ELF-1 (cell line): ENCODE measurements at places on chromosomes 12 and 14.

GRCh38 chr14:104296388-104297312 lies 158.3 kb downstream of the KIF26A start:
- DNase-seq, result no peak

GRCh38 chr14:94164685-94165431 lies 9.3 kb upstream of the PPP4R4 start:
- no peak for DNase-seq

DNA sequence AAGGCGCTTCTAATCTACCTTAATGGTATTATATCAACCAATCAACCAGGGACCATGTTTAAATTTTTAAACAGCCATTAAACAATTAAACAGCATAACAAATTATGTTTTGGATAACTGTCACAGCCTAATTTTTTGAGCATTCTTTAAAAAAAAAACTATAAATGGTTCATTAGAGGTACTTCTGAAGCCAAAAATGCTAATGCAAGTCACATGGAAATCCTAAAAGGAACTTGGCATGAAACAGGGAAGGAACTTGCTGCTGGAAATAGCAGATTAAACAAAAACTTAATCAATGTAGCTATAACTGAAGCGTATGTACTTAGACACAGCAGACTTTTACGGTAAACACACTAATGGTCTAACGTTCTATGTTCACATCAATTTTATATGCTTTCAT lies 190.2 kb upstream of the BTG1 start:
- DNase-seq, result no peak

GRCh38 chr14:64800000-64800399 lies 79.7 kb downstream of the SPTB start:
- peak; percentile 34 for DNase-seq

DNA sequence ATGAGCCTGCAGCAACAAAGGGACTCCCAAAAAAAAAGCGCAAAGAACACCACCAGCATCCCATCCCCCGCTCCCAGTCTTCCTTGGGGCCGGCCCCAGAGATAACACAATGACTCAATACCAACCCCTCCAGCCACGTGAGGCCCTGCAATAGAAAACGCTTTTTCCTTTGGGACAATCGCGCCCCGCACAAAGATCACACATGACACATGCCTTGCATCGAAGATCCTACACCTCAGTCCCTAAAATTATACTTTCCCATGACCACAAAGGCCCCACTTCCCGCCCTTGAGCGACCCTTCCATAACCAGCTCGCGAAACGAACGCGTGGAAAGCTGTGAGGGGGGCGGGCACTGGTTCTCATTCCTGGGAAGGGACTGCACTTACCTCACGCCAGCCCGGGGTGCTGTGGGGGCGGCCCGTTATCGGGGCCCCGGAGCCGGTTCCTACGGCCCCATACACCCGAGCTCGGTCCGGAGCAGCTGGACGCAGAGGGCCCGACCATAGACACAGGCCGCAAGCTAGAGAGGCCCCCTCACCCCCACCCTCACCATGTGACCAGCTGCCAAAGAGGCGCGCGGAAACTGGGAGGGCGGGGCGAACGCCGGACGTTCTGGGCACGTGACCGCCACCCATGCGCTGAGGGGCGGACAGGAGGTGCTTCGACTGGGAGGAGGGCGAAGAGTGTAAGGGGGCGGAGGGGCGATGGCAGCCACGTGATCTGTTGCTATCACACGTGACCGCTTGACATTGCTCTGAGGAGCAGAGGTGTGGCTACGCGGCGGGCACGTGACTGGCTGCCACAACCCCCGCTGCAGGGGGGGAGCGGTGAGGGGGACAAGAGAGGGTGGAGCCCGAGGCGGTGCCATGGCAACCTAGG lies at the start of gene CDK4:
Gene CDK4 (minus strand): TSS at position 523 of the 880 bp plus-strand sequence. CDS start 593 bp downstream, outside the sequence.
- DNase-seq, result peak; percentile 100

GRCh38 chr12:110917467-110917866 lies 2.9 kb downstream of the MYL2 start:
- DNase-seq, result no peak

DNA sequence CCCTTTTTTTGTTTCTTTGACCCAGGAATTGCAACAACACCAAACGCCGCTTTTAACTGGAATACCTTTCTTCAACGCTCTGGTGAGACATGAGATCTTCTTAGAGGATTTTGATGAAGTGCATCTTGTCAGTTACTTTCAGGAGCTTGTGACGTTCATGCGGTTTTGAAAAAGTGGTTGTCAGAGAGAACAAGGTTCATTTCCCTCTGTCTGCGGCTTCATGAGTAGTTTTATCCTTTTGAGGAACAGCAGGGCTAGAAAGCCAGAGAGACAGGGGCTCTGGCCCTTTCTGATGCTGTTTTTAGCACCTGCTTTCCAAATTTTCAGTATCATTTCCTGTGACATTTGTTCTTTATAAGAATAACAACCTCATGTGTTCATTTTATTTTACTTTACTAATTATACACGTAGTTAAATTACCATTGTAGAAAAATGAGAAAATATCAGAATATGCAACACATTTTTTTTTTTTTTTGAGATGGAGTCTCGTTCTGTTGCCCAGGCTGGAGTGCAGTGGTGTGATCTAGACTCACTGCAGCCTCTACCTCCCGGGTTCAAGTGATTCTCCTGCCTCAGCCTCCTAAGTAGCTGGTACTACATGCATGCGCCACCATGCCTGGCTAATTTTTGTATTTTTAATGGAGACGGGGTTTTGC lies 61.8 kb downstream of the GLT1D1 start:
- DNase-seq, result no peak

DNA sequence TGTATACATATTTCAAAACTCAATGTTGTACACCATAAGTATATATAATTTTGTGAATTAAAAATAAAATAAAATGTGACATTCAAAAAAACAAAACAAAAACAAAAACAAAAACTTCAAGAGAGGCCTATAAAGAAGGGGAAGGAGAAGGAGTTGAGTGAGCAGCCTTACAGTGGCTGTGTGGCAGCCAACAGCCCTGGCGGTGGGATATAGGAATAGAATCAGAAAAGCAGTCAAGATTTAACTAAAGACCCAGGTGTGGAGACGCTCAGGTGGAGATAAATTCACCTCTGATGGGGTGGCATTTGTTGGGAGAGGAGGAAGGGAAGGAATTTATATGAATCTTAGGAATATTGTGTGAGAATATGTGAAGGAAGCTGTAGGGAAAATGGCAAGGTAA lies 41.8 kb upstream of the E2F7 start:
- no peak for DNase-seq

DNA sequence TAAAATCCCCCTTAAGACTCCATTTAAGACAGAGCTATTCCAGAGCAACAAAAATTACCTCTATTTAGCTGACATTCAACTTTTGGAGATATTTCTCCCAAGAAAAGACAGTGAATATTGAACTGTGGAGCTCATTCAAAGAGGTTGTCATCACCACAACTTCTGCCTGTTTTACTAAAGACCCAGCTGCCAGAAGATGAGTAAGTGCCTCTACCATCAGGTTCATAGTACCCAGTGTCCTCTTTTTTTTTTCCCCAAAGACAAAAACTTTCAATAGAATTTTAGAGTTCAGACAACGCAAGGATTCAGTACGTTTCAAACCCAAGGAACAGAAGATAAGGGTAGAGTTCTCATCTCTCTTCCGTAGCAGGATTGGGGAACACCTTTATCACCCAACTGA lies 461.3 kb downstream of the BCAT1 start:
- no peak for DNase-seq

DNA sequence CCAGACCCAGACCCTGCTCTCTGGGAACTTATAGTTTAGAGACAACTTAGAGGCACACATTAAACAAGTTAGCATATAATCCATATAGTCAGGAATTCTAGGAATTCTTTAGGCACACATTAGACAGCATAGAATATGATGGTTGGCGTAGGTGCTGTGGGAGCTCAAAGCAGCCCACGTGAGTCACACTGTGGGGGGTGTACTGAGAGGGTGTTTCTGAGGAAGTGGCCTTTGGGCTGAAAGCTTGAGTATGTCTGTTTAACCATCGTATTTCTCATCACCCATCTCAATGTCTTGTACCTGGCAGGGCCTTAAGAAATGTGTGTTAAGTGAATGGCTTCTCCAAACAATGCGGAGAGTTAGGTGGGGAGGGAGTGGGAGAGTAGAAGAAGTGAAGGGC lies 67.2 kb downstream of the TMEM30B start:
- no peak for DNase-seq

GRCh38 chr12:105382771-105383622 lies 52.5 kb downstream of the C12orf75 start:
- DNase-seq, result peak; percentile 45

- no peak for DNase-seq
Measured at GRCh38 chr12:47277972-47278448, 198.3 kb upstream of the AMIGO2 start.

DNA sequence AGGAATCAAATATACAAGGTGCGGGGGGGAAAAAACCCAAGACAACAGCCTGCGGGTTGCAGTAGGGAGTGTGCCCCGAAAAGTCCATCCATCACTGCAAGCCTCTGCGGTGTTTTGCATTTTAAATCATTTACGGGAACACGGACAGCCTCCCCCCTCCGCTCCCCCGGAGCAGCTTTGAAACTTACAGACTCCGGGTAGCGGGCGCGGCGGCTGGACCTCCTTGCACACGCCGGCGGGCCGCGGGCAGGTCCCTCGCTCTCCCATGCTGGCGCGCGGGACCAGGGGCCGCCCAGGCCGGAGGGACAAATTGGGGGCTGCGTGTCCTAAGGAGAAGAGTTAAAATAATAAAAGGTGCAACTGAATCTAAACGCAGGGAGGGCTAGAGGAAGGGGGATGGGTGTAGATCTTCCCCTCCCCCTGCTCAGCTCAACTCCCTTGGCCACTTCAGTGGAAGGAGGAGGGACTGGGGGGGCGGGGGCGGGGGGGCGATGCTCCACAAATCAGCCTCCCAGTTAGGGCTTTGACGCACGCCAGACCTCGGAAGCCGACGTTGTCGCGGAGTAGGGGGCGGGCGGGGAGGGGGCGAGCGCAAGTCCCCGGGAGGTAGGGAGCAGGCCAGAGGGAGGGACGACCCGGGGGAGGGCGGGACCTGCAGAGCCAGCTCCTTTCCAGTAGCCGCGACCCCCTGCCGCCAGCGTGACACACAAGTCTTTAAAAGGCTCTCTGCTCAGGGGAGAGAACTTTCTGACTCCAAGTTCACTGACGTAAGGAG lies at the start of gene KCNJ8:
Gene KCNJ8 (minus strand): TSS at position 349 of the 775 bp plus-strand sequence. CDS start 1,090 bp downstream, outside the sequence.
- peak; percentile 73 for DNase-seq

- peak; percentile 27 for DNase-seq
Measured at GRCh38 chr14:95056476-95056875, 100.9 kb downstream of the DICER1 start.

GRCh38 chr14:51225751-51226150 lies 14.3 kb upstream of the TMX1 start:
- DNase-seq, result no peak

GRCh38 chr14:92412912-92413311 lies 89.9 kb downstream of the SLC24A4 start:
- DNase-seq, result no peak

- no peak for DNase-seq
Measured at GRCh38 chr12:65657635-65658034, 166.6 kb upstream of the HMGA2 start.

GRCh38 chr12:915090-915489 lies 34.4 kb downstream of the RAD52 start:
- DNase-seq, result peak; percentile 57

DNA sequence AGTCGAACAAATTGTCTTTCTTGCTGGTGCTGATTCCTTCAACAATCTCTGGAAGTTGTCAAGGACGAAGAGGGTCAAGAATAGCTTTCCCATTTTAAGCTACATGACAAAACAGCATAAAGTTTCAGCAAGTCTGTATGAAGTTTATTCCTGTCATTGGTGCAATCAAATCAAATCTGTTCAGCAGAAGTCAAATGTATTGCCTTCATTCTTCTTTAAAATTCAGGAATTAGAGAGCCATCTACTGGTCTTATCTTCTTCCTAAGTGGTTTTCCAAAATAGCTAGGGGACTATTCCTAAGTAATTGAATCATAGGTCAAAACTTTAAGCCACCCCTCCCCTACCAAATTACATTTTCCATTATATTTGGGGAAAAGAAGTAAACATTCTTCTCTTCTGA lies 990.2 kb downstream of the GALC start:
- no peak for DNase-seq

DNA sequence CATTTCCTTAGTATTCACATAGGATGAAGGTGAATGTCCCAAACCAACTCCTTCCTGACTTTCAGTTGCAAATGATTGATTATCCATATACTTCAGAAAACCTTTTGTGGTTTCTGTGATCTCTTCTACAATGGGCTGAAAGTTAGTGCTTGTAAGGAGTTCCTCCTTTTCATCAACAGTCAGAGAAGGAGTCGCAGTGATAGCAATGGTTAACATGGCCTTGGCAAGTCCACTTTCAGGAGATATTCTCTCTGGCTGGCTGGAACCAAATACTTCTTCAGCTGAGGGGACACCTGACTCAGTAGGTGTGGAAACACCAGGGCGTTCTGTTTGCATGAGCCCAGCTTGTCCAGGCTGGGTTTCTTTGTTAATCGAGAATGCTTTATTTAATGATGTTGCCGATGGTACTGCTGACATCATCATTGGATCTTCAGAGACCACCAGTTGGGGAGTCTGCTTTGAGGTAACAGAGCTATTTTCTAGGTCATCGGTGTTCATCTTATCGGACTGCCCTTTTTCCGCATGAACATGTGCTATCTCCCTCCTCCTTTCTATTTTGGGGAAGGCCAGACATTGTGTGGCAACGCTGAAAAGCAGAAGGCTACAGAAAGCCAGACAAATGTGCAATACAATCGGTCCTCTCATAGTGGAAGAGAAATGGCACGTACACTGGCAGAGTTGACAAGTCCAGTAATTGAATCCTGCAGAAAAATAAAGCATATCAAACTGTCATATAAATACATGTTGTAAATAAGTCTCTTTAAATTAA lies 13.1 kb downstream of the ARMH4 start:
- DNase-seq, result no peak

GRCh38 chr12:28585146-28585545 lies 394.9 kb downstream of the CCDC91 start:
- no peak for DNase-seq

DNA sequence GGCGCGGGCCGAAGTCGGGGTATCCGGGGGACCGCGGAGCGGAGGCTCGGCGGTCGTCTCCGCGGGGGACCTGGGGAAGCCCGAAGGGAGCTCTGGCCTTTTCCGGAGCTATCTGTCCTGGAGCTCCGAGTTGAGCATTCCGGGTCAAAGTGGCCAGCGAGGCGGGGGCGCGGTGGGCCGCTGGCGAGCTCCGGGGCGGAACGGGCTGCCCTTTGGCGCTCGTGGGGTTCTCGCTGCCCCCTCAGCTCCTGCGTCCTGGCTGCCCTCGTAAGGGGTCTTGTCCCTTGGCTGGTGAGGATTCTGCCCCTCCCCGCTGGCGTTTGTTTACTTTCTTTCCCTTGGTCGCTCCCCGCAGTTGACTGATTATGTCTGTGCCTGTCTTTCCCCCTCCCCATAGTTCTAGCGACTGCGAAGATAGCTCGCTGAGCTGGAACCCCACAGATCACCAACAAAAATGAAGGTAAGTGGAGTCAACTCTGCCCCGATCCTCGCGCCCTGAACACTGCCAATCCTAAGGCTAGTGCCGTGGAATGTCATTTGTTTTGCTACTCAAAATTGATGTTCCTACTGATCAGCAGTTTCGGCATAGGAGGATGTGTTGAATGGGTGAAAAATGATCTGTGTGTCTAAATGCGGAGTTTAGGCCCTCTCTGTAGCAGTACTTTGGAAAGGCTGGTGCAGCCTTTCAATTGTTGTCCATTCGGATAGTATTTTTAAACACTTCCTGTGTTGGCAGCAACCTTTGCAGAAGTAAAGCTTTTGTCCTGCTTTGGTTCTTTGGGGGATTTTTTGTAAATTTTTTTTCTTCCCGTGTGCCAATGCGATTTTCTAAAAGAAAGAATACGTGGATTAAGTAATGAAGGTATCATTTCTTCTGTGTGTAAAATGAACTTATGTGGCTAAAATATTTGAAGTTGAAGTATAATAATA lies 1.3 kb downstream of the ARID4A start:
- peak; percentile 37 for DNase-seq

GRCh38 chr12:64103825-64104740 lies 118.0 kb downstream of the KICS2 start:
- no peak for DNase-seq
